ENCODE measurements at places on chromosomes 4 and X. TPM values are rescaled to one million over a fixed set of nuclear protein-coding genes. Genes with fewer than 3 reads are reported as not detected.

- DNase-seq = no peak
Observed at GRCh38 chr4:112029771-112030171, 115.5 kb upstream of the FAM241A start.

- no peak for DNase-seq
Observed at GRCh38 chr4:57926311-57926710, 816.1 kb upstream of the IGFBP7 start.

DNA sequence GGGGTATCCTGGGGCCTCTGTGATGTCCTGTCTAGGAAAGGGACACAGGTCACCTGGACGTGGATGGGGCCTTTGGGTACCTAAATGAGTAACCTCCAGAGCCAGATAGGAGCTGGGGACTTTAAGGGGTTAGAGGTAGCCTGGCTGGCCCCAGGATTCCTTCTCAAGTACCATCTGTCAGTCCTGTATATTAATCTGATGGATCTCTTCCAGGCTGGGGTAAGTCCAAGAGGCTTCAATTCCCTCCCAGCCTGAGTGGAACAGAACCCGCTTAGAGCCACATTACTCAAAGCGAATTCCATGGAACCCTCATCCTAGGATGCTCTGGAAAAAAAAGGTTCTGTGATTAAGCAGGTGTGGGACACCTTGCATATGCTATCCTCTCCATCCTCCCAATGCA, 24.8 kb upstream of the MAP3K15 start:
- no peak for DNase-seq

- DNase-seq = no peak
Observed at GRCh38 chrX:38699696-38700095, 101.6 kb upstream of the MID1IP1 start.

GRCh38 chrX:111483135-111483534, 28.3 kb upstream of the SERTM2 start:
- no peak for DNase-seq

Gene OPRPN
- not detected for total RNA-seq
